ENCODE measurements at places on chromosomes 12 and 14.

DNA sequence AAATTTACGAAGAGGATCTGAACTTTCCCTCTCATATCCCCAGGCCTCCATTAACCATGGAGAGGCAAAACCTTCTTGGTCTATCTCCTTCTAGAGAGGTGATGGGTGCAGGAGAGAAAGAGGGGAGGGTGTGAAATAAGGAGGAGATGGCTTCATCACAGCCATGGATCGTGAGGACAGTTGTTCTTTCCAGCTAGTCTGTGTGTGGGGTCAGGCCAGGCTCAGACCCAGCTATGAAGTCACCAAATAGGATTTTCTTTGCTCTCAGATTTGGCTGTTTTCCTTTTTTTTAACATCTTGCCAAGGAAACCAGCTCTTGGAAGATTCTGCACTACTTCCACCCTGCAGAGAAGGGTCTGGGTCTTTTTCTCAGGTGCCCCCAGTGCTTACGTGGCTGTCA lies 64.9 kb upstream of the FAM181A start:
- DNase-seq: no peak

DNA sequence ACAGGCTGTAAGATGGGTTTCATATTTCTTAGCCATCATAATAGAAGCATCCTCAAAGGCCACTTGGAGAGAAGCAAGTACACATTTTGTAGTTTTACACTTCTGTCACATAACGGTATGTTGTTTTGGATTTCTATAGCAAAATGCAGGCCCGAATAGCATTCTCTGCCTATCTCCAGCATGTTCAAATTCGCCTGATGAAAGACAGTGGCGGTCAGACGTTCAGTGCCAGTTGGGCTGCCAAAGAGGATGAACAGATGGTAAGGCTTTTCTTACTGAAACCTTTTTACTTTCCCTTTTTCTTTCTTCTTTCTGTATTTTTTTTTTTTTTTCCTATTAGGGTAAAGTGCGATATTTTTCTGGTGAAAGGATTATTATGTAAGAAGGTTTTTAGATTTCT lies 110.5 kb downstream of the TTLL5 start:
- no peak for DNase-seq

DNA sequence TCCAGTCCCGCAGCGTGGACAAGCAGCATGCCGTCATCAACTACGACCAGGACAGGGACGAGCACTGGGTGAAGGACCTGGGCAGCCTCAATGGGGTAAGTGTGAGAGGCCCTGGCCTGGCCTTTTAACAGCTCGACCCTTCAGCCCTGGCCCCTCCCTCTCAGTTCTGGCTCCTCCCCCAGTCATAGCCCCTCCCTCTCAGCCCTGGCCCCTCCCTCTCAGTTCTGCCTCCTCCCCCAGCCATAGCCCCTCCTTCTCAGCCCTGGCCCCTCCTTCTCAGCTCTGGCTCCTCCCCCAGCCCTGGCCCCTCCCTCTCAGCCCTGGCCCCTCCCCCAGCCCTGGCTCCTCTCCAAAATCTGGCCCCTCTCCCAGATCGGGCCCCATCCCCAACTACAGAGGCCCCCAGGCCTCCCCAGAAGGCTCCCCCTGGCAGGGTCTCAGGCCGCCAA lies 11.2 kb downstream of the CEP170B start:
- peak; percentile 63 for DNase-seq

- peak; percentile 63 for DNase-seq
These were observed 12.4 kb upstream of the ITGB7 start for GRCh38 chr12:53219292-53219955.

- no peak for DNase-seq
These were observed 49.6 kb downstream of the CALM1 start for GRCh38 chr14:90446405-90446804.

GRCh38 chr14:35573911-35574310 lies 39.9 kb downstream of the INSM2 start:
- no peak for DNase-seq

GRCh38 chr14:101587441-101587911 lies 26.2 kb downstream of the DIO3 start:
- no peak for DNase-seq

DNA sequence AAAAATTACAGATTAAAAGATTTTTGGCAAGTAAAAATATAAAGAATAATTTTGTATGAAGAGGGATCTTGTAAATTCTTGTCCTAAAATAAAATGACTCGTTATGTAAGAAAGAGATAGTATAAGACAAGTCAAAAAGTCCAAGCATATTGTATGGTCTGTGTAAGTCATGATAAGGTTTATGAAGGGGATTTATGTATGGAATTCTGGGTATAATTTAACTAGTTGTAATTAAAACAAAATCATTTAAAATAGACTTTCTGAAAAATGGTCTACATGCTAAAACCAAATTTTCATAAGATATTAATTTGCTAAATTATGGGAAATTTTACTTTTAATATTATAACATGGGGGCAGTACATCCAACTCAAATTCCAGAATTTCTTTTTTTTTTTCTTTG lies 17.6 kb upstream of the PEX5 start:
- DNase-seq: peak; percentile 13

DNA sequence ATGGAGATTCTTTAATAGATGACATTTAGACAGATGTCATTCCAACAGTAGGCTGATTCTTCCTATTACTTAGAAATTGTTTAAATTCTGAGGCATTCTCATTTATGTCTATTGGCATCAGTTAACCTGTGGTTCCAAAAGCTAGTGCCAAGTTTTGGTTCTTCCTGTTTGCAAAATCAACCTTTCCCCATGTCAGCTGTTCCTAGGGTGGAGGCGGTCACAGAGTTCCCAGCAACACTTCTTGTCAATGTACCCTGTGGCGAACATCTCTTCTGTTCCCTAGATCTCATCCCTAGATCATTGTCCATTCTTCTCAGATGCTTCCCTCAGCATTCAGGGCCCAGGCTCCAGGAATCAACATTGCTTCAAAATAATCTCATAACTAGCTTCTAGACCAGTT lies 140.9 kb downstream of the PHLDA1 start:
- no peak for DNase-seq

- no peak for DNase-seq
These were observed 88.1 kb downstream of the BCL2L14 start for GRCh38 chr12:12158858-12159257.

DNA sequence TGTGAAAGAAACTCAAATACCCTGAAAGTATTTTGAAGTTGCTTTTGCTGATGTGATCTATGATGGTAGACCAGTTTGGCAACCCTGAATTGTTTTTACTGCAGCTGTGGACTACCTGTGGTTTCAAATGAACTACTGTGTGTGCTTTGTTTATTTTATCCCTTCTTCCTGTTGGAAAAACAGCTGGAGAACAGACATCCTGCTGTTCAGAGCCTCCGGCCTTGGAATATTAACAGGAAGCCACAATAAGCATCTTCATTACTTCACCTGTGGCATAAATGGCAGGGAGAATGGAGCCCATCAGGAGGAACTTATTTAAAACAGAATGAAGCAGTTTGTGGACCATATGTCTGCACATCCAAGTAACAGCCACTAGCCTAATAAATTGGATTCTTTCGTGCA lies 104.8 kb downstream of the DUSP6 start:
- DNase-seq: no peak

DNA sequence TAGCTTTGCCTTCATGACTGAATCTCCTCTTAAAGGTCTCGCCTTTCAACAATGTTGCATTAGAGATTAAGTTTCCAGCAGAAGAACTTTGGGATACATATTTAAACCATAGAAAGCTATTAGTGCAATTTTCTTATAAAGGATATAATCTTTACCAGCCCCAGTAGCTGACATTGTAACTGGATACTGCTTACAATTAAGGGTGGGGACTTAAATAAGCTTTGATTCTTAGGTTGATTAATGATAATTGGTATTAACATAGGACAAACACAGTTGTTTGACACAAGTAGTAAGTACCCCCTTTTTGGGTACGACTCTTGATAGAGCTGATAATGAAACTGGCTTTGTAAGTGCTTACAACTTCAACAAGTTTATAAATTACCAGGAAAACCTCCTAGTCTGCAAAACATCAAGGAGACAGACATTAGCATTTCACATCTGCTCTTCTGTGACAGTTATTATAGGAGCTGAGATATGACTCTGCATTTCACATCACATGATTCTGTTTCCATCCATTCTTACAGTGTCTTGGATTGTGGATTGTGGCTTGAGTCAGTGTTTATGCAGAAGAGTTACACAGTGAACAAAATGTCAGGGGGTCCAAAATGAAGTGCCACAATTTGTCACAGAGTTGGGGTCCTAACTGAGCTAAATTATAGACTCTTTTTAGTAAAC lies 249.1 kb upstream of the E2F7 start:
- DNase-seq: no peak

DNA sequence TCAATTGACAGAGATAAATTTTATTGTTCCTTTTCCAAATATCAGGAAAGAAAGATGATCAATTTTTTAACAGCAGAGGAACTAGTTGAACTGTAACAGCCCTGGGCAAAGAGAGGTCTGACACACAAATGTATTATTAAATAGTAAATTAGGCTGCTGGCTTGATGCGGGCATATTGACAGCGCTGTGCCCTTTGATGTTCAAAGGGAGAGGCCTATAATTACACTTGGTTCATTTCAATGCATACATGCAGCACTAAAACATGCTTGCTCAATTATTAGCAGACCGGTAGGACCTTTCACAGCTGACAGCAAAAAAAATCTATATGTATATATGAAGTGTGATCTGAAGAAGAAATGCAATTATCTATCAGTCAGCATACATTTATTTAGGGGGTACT lies 219.8 kb downstream of the SLC2A13 start:
- DNase-seq: no peak

- DNase-seq: no peak
These were observed 248.4 kb upstream of the CCDC196 start for GRCh38 chr14:66237741-66238140.

GRCh38 chr14:68942296-68943035 lies 36.6 kb downstream of the ACTN1 start:
- no peak for DNase-seq

- DNase-seq: no peak
These were observed 143.6 kb upstream of the OTX2 start for GRCh38 chr14:56953884-56954283.

- DNase-seq: no peak
These were observed 330.8 kb downstream of the ADAMTS20 start for GRCh38 chr12:43221216-43221615.

Measured in ELR (cell line).